IMR-90 (cell line): ENCODE measurements at places on chromosomes 4 and X. TPM values are rescaled to one million over a fixed set of nuclear protein-coding genes. Genes with fewer than 3 reads are reported as not detected.

GRCh38 chr4:5730993-5731990, 20.3 kb downstream of the EVC start:
- no peak for DNase-seq

GRCh38 chrX:12239356-12240082, 101.2 kb downstream of the FRMPD4 start:
- DNase-seq, result peak; percentile 6

SERTM2 gene
- total RNA-seq, result under 0.01 TPM in 2 replicates

YIPF7 gene
- total RNA-seq, result not detected in 2 replicates

IGSF1 gene
- total RNA-seq, result not detected in 2 replicates

TMEM271 gene
- not detected in 2 replicates for total RNA-seq
